Naive thymus-derived CD8-positive, alpha-beta T cell (primary cell): ENCODE measurements at places on chromosomes 12 and 14. TPM values are rescaled to one million over a fixed set of nuclear protein-coding genes. Genes with fewer than 3 reads are reported as not detected.

- H3K4me1 ChIP-seq = peaks cover 4% of the 10 kb centered on the region
- no peak for DNase-seq
- no peaks in the 10 kb centered on the region for H3K27me3 ChIP-seq
- no peaks in the 10 kb centered on the region for H3K36me3 ChIP-seq
Observed at GRCh38 chr12:77087427-77087826, 22.1 kb upstream of the E2F7 start.

DNA sequence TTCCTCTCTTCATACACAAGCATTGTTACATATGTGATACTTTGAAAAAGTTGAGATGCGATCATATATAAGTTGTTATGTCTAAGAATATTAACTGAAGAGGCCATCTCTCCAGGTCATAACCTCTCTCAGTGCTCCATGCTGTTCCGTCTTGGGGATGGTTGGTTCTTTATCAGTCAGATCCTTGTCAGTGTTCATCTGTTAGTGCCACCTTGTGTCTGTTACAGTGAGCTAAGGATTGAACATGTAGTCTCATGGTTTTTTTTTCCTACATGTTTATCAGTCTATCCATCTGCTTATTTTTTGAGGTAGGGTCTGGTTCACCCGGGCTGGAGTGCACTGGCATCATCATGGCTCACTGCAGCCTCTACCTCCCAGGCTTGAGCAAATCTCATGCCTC is 30.5 kb downstream of the EP400 start:
- no peak overlapping the region for H3K27ac ChIP-seq
- peaks cover 5% of the 10 kb centered on the region for H3K36me3 ChIP-seq
- H3K4me1 ChIP-seq = peaks cover 10% of the 10 kb centered on the region
- no peak overlapping the region for H3K4me3 ChIP-seq

GRCh38 chr12:46908936-46909635 is 83.3 kb upstream of the SLC38A4 start:
- peaks cover 21% of the 10 kb centered on the region for H3K27me3 ChIP-seq
- no peak overlapping the region for H3K27ac ChIP-seq
- no peak overlapping the region for H3K4me3 ChIP-seq
- H3K4me1 ChIP-seq = no peaks in the 10 kb centered on the region

The SERPINA6 gene
- not detected for total RNA-seq

DNA sequence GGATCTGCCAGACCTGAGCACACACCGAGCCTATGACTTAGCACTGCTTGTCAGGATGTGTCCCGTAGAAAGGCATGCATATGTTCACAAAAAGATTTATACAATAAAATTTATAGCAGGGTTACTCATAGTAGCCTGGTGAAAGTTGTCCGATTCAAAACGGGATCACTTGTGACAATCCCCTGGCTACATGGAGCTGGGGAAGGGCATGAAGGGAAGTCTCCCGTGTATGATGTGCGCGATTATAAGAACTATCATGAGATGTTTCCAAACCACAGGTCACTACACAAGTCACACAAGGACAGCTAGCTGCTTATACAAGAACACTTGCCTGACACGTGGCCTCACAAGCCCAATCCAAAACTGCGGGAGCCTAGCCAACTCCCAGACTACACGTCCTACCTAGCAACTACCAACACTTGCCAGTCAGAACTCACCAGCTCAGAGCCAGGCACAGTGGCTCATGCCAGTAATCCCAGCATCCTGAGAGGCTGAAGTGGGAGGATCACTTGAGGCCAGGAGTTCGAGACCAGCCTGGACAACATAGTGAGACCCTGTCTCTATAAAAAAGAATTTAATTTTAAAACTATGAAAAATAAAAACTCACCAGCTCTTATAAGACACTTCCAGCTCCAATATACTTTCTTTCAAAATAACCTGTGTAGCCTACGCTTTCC is 7.5 kb upstream of the CDCA4 start:
- no peak for DNase-seq
- H3K36me3 ChIP-seq = peaks cover 4% of the 10 kb centered on the region
- H3K27me3 ChIP-seq = no peaks in the 10 kb centered on the region
- H3K27ac ChIP-seq = no peak overlapping the region
- H3K4me1 ChIP-seq = peaks cover 22% of the 10 kb centered on the region
- H3K4me3 ChIP-seq = no peak overlapping the region

GRCh38 chr12:59559696-59560095 is 36.1 kb upstream of the SLC16A7 start:
- H3K27ac ChIP-seq = no peak overlapping the region
- no peak overlapping the region for H3K4me3 ChIP-seq
- no peak for DNase-seq
- H3K27me3 ChIP-seq = no peaks in the 10 kb centered on the region
- peaks cover 4% of the 10 kb centered on the region for H3K36me3 ChIP-seq

The KLRC1 gene
- 4.4 TPM for total RNA-seq

The OR6C2 gene
- total RNA-seq = not detected

The PRICKLE1 gene
- total RNA-seq = 2.4 TPM

The TUBA1C gene
- total RNA-seq = 22.7 TPM

DNA sequence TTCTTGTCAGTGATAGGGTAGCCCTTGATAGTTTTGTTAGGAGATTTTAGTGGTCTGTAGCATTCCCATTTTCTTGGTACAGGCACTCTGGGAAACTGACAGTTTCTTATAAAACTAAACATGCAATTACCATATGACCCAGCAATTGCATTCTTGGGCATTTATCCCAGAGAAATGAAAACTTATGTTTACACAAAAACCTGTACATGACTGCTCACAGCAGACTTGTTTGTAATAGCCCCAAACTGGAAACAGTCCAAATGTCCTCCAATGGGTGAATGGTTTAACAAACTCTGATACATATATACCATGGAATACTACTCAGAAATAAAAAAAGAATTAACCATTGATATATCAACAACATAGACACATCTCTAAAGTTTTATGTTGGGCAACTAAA is 75.5 kb downstream of the BORCS5 start:
- H3K4me1 ChIP-seq = peaks cover 30% of the 10 kb centered on the region
- H3K27me3 ChIP-seq = no peaks in the 10 kb centered on the region
- peaks cover 28% of the 10 kb centered on the region for H3K36me3 ChIP-seq
- H3K4me3 ChIP-seq = no peak overlapping the region
- no peak for DNase-seq

DNA sequence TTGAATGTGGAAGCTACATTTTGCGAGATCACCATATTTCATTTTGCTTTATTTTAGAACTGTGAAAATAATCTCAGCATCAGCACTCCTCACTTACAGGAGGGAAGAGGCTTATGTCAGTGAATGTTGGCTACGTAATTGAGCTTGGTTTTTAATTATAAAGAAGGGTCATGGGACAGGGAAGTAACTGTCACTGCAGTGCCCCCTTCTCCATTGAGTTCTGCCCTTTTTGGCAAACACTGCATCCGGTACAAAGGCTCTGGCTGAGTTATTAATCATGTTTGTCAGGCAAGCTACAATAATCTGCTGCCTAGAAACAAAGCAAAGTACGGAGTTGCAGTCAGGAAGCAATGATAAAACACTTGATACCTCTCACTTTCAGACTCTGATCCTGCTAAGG is 546.7 kb downstream of the SNAPC1 start:
- no peak overlapping the region for H3K4me3 ChIP-seq
- peaks cover 3% of the 10 kb centered on the region for H3K27me3 ChIP-seq
- no peak for DNase-seq
- H3K36me3 ChIP-seq = no peaks in the 10 kb centered on the region
- H3K4me1 ChIP-seq = no peaks in the 10 kb centered on the region

DNA sequence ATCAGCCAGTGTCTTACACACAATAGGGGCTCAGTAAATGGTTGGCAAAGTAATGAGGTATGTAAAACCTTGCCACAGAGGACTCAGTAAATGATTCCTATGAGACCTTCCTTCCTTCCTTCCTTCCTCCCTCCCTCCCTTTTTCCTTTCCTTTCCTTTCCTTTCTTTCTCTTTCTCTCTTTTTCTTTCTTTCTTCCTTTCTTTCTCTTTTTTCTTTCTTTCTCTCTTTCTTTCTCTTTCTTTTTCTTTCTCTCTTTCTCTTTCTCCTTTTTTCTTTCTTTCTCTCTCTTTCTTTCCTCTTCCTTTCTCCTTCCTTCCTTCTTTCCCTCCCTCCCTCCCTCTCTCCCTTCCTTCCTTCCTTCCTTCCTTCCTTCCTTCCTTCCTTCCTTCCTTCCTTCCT is 7.5 kb downstream of the SDS start:
- H3K4me1 ChIP-seq = no peaks in the 10 kb centered on the region
- no peak overlapping the region for H3K27ac ChIP-seq
- no peaks in the 10 kb centered on the region for H3K27me3 ChIP-seq
